ENCODE measurements at places on chromosomes 5 and 9.

DNA sequence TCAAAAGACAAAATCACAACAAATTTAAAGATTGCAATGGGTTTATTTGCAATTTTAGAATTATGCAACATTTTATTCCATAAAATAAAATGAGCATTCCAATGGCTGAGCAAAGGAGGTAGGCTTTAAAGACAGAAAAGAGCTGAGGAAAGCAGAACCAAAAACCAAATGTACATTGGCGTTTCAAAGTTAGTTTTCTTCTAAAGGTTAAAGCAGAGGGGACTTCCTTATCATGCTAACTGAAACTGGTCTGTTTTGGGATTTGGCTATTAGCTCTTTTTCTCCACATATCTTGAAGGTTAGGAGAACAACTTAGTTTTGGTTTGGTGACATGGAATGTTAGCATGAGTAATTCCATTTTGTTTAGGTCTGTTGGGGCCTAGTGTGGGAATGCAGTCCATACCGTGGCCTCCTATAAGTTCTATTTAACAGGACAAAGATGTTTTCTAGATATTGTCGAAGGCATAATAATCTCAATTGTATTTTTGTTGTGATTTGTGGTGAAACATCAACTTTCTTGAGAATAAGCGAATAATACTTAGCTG lies 20.3 kb downstream of the DCP2 start:
- no peaks in the 10 kb centered on the region for H3K4me1 ChIP-seq
- no peak overlapping the region for H3K27ac ChIP-seq
- H3K27me3 ChIP-seq, result no peaks in the 10 kb centered on the region
- peaks cover 9% of the 10 kb centered on the region for H3K36me3 ChIP-seq
- DNase-seq, result no peak

GRCh38 chr9:85516976-85517637 lies 224.6 kb downstream of the AGTPBP1 start:
- H3K4me1 ChIP-seq, result no peaks in the 10 kb centered on the region
- no peaks in the 10 kb centered on the region for H3K27me3 ChIP-seq
- H3K27ac ChIP-seq, result no peak overlapping the region
- no peak overlapping the region for H3K4me3 ChIP-seq
- DNase-seq, result no peak

DNA sequence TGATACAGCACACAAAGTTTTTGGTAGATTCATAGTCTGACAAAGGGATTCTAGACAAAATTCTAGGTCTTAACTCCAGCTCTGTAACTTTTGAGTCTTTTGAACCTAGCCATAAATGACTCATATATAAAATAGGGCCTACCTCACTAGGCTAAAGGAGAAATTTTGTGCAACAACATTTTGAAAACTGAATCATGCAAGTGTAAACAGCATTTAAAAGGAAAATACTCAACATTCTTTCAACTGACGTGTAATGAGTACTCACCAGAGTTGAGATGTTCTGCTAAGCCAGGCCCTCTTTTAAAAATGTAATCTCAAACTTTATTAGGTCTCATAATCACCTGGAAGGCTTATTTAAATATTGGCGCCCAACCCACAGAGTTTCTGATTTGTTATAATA lies 113.2 kb downstream of the STK32A start:
- no peak overlapping the region for H3K27ac ChIP-seq
- DNase-seq, result no peak
- no peaks in the 10 kb centered on the region for H3K27me3 ChIP-seq
- H3K36me3 ChIP-seq, result no peaks in the 10 kb centered on the region
- no peaks in the 10 kb centered on the region for H3K4me1 ChIP-seq
- no peak overlapping the region for H3K4me3 ChIP-seq

DNA sequence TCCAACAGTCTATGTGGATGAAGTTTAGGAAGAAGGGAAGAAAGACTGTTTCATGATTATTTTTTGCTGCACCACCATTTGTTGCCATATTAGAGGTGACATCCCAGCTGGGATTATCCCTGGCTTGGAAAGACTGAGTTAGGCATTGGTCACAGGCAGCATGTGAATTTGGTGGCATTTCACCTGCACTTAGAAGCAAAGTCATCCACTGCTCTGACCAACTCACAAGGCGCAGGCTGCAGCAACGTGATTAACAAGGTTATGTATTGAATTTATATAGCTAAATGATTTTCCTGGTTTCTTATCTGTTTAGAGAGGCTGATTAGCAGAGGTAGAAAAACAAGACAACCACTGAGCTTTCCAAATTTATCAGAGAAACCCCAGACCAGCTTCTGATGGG lies 2.7 kb downstream of the FYB1 start:
- H3K4me3 ChIP-seq, result no peak overlapping the region
- no peaks in the 10 kb centered on the region for H3K4me1 ChIP-seq
- no peaks in the 10 kb centered on the region for H3K36me3 ChIP-seq
- no peaks in the 10 kb centered on the region for H3K27me3 ChIP-seq
- H3K27ac ChIP-seq, result peak overlapping the region; percentile 17

DNA sequence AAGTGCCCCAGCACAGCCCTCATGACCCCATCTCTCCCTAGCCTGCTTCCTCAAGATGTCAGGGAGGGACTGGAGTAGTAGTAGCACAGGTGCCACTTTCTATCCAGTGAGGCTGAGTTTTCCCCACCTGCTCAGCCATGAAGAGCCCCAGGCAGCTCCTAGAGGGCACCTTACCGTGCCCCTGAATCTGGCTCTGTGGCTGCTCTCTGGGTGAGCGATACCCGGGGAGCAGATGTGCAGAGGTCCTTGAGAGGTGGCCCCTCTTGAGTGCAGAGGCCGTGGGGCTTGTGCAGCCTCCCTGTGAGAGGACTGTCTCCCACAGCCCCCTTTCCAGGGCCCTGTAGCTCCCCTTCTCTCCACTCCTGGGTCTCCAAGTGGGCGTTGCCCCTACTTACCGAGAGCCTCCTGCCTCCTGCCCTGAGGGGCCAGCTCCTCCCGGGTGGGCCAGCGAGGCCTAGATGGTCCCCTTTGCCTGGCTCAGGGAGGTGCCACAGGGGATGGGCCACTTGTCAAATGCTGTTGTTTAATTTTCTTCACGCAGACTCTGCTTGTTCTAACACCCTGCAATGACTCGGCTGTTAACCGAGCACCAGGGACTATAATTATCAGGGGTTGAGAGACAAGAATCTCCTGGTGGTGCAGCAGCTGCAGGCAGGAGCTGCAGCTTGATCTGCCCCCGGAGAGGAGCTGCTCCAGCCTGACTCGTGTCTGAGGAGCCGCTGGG lies 29.6 kb upstream of the PITX1 start:
- H3K36me3 ChIP-seq, result no peaks in the 10 kb centered on the region
- no peaks in the 10 kb centered on the region for H3K4me1 ChIP-seq
- H3K27me3 ChIP-seq, result no peaks in the 10 kb centered on the region
- DNase-seq, result no peak
- no peak overlapping the region for H3K27ac ChIP-seq

DNA sequence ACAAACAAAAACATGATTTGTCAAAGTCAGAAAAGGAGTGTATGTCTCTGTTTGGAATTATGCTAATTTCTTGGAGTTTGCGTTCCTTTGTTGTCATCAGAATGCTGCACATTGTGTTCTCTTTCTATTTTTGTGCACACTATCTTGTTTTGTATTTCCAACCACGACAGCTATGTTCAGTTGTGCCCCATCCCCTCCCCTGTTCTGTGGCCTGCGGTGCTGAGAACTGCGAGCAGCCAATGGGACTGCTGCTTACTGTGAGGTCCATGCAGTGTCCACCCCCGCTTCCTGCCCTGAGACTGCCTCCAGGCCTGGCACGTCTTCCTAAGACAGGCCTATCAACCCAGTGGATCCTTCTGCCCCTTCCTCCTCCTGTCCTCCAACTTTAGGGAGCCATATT lies 76.8 kb downstream of the PALM2AKAP2 start:
- H3K27me3 ChIP-seq, result no peaks in the 10 kb centered on the region
- no peak for DNase-seq
- no peak overlapping the region for H3K4me3 ChIP-seq
- no peaks in the 10 kb centered on the region for H3K36me3 ChIP-seq

DNA sequence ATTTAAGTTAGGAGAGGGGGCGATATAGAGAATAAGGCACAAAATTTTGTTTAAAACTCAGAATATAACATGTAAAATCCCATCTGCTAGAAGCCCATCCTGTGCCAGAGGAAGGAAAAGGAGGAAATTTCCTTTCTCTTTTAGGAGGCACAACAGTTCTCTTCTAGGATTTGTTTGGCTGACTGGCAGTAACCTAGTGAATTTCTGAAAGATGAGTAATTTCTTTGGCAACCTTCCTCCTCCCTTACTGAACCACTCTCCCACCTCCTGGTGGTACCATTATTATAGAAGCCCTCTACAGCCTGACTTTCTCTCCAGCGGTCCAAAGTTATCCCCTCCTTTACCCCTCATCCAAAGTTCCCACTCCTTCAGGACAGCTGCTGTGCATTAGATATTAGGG lies 18.3 kb downstream of the MOCS2 start:
- H3K4me1 ChIP-seq, result no peaks in the 10 kb centered on the region
- no peak for DNase-seq
- H3K27me3 ChIP-seq, result no peaks in the 10 kb centered on the region
- no peaks in the 10 kb centered on the region for H3K36me3 ChIP-seq
- H3K4me3 ChIP-seq, result no peak overlapping the region
- H3K27ac ChIP-seq, result no peak overlapping the region

DNA sequence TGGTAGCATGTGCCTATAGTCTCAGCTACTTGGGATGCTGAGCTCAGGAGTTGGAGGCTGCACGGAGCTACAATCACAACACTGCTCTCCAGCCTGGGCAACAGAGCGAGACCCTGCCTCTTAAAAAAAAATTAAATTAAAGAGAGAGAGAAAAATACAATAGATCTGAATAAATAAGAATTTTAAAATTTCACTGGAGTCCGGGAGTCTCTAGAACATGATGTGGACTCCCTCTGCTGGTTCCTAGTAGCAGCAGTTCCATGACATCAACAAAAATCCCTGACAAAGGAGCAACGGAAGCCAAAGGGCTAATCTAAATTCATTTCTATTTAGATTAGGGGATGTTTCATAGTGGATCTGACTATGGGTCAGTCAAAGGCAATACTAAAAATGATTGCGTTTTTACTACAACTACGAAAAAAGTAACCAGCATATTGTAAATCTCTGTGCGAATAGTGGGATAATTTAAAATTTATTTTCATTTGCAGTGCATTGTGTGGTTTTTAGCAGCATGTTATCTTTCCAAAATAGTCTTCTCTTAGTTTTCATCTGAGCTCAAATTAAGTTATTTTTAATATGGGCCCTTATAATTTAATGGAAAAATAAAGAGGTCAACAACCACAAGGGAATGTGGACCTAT lies 6.7 kb downstream of the INIP start:
- H3K27me3 ChIP-seq, result no peaks in the 10 kb centered on the region
- H3K27ac ChIP-seq, result no peak overlapping the region

- DNase-seq, result no peak
- H3K27ac ChIP-seq, result no peak overlapping the region
- no peaks in the 10 kb centered on the region for H3K27me3 ChIP-seq
- no peaks in the 10 kb centered on the region for H3K4me1 ChIP-seq
- no peak overlapping the region for H3K4me3 ChIP-seq
- H3K36me3 ChIP-seq, result no peaks in the 10 kb centered on the region
These were observed 73.5 kb downstream of the SLF1 start for GRCh38 chr5:94691949-94692348.

- H3K27ac ChIP-seq, result no peak overlapping the region
- H3K4me3 ChIP-seq, result no peak overlapping the region
- no peaks in the 10 kb centered on the region for H3K27me3 ChIP-seq
- H3K36me3 ChIP-seq, result no peaks in the 10 kb centered on the region
These were observed 80.8 kb upstream of the RNU6ATAC start for GRCh38 chr9:134245179-134245578.

GRCh38 chr9:127122176-127123063 lies at the start of gene ANGPTL2:
TSS of gene ANGPTL2 (minus strand) at chr9:127122635. CDS start at chr9:127108731, 13,904 bp downstream.
- H3K27me3 ChIP-seq, result no peaks in the 10 kb centered on the region
- H3K27ac ChIP-seq, result peak within 1 kb of the TSS; percentile 74
- peak; percentile 69 for DNase-seq
- no peaks in the 10 kb centered on the region for H3K36me3 ChIP-seq

GRCh38 chr5:113489299-113489698 lies 1.0 kb upstream of the MCC start:
- no peak overlapping the region for H3K4me3 ChIP-seq
- no peak overlapping the region for H3K27ac ChIP-seq
- no peaks in the 10 kb centered on the region for H3K36me3 ChIP-seq
- DNase-seq, result no peak
- H3K27me3 ChIP-seq, result peaks cover 13% of the 10 kb centered on the region

- H3K27me3 ChIP-seq, result no peaks in the 10 kb centered on the region
- no peak for DNase-seq
- peak overlapping the region; percentile 97 for H3K27ac ChIP-seq
- H3K4me1 ChIP-seq, result no peaks in the 10 kb centered on the region
These were observed 3.3 kb upstream of the ANXA2R start for GRCh38 chr5:43043400-43043756.

GRCh38 chr9:93724852-93725251 lies 148.5 kb downstream of the PHF2 start:
- no peaks in the 10 kb centered on the region for H3K36me3 ChIP-seq
- no peak overlapping the region for H3K27ac ChIP-seq
- H3K4me1 ChIP-seq, result no peaks in the 10 kb centered on the region
- H3K27me3 ChIP-seq, result no peaks in the 10 kb centered on the region

DNA sequence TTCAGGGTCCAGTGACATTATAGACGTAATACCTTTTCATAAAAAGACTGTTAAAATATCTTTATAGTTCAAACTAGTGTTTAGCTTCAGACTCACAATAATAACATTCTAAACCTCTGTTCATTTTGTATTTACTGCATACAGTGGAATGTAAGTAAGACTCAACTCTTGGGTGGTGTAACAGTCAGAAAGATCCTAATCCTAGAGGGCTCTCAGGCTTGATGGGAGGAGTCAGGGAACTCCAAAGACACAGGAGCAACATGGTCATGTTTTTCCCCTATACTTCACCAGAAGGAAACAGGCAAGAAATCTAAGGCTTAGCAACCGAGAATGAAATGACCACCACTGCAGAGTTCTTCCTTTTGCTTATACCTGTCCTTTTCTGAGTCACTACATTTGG lies 82.6 kb downstream of the MRPS27 start:
- H3K4me3 ChIP-seq, result no peak overlapping the region
- H3K27ac ChIP-seq, result no peak overlapping the region
- no peaks in the 10 kb centered on the region for H3K27me3 ChIP-seq
- DNase-seq, result no peak
- no peaks in the 10 kb centered on the region for H3K36me3 ChIP-seq
- H3K4me1 ChIP-seq, result no peaks in the 10 kb centered on the region

DNA sequence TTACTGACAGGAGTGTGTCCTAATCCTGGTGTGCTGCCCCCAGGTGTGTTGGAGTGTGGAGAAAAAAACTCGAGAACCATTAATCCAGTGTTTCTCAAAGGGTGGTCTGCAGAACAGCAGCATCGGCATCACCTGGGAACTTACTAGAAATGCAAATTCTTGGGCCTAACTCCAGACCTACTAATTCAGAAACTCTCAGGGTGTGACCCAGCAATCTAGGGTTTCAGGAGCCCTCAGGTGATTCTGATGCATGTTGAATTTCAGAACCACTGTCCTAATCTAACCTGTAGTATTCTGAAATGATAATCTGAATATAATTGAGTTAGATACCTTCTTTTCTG lies 30.0 kb upstream of the IL6ST start:
- no peaks in the 10 kb centered on the region for H3K27me3 ChIP-seq
- no peaks in the 10 kb centered on the region for H3K36me3 ChIP-seq
- no peak overlapping the region for H3K4me3 ChIP-seq
- no peak for DNase-seq
- peak overlapping the region; percentile 3 for H3K27ac ChIP-seq

Measured in colonic mucosa (tissue), 4 donors.